ENCODE measurements at places on chromosomes 4 and X.
A peak's percentile ranks its signal among the peaks of the same experiment; 100 is the strongest.

DNA sequence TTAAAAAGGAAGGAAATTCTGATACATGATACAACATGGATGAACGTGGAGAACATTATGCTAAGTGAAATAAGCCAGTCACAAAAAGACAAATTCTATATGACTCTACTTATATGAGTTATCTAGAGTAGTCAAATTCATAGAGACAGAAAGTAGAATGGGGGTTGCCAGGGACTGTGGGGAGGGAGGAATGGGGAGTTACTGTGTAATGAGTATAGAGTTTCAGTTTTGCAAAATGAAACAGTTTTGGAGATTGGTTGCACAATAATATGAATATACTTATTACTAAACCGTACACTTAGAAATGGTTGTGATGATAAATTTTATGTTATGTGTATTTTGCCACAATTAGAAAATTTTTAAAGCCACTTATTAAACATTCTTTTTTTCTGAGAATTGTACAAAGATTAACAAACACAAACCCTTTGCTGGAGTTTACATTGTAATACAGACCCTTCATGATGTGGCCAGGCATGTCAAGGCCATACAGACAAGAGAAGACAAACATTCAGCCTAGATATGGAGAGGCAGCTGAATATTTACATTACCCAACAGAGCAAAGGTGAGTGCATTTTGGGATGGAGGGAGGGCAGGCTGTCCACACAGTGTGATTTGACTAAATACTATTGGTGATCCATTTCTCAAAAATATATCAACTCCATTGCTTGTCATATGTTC, 21.2 kb upstream of the GPC3 start:
- DNase-seq: peak; percentile 89

DNA sequence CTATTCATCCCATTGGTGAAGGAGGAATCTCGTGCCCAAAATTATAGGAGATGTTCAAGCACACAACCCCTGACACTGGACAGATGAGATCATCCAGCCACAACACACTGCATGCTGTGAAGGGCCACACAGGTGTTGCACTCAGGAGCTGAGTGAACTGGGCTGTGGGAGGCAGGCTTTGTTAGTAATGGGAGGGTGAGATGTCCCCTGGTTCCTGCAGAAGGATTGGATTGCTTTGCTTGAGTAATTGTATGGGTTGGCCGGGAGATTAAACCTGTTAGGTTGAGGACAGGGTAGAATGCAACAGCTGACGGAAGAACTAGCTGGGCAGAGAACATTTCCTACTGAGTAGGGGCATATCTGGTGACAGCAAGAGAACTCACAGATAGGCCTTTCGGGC, 152.2 kb downstream of the TACR3 start:
- no peak for DNase-seq

DNA sequence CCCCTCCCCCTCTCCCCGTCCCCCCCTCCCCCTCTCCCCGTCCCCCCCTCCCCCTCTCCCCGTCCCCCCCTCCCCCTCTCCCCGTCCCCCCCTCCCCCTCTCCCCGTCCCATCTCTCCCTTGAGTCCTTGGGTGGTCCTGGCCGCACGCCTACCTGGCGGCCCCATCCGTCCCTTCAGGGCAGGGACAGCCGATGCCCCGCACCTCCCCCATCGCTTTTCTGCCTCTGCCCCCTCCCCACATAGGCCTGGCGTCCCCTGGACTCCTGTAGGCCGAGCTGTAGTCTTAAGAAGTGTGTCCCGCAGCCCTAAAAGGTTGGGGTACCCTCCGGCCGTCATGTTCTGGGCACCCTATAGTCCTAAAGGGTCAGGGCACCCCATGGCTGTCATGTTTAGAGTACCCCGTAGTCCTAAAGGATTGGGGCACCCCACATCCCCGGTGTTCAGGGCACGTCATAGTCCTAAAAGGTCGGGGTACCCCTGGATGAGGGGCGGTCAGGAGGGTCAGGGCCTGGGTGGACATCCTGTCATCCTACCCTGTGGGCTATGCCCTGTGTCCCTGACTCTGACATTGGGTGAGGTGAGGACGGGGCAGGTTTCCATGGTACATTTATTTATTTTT, 10.8 kb upstream of the GTPBP6 start:
- DNase-seq: no peak

GRCh38 chrX:140524556-140524955, 19.7 kb upstream of the SOX3 start:
- DNase-seq: no peak

DNA sequence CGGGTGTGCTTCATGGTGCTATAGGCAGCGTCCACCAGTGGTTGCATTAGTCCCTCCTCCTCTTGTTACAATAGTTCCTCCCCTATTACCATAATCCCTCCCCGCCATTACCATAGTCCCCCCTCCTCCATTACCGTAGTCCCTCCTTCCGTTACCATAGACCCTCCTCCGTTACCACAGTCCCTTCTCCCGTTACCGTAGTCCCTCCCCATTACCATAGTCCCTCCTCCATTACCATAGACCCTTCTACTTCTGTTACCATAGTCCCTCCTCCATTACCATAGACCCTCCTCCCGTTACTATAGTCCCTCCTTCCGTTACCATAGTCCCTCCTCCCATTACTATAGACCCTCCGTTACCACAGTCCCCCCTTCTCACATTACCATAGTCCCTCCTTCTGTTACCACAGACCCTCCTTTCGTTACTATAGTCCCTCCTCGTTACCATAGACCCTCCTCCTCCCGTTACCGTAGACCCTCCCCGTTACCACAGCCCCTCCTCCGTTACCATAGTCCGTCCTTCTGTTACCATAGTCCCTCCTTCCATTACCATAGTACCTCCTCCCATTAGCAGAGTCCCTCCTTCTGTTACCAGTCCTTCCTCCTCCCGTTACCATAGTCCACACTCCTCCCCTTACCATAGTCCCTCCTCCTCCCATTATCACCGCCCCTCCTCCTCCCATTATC, 129.6 kb downstream of the DHRSX start:
- no peak for DNase-seq

DNA sequence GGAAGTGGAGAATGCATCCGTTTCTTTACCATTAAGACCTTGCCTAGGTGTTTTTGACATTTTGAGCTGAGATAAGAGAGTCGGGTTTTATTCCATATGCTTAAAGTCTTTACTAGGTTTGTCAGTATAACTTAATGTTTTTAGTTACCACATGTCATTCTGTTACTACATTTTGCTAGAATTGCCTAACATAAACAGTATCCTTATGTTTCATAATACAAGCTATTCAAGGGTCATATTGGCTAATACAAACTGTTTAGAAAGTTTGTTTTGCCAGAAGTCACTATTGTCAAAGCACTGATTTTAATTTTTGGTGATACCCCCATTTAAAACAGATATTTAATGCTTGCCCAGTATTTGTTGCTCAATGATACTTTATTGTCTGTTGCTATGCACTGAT, 427.7 kb upstream of the MAGEB2 start:
- no peak for DNase-seq

DNA sequence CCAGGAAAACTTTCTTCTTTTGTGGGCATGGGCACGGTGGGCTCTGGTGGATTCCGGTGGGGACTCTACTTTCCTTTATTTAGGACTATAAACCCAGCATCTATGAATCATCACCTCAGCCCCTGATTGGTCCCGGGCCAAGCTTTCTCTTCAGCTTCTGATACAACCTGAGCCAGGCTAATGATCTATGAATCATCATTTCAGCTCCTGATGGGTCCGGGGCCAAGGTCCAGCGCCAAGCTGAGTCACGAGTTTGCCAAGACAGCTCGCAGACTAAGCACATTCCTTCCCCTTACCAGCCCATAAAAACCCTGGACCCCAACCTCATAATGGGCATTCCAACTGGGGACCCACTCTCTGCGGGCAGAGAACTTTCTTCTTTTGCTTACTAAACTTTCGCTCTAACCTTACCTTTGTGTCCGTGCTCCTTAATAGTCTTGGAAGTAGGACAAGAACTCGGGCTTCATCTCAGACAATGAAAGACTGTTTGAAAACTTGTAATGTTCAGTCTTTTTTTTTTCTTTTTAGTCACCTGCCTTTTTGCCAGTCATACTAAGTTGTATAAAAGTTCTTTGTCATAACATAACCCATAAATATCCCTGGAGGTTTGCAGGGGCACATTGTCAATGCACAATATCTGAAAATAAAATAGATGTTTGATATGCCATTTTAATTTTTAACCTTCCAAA, 904.9 kb upstream of the EPHA5 start:
- DNase-seq: peak; percentile 59

GRCh38 chrX:8140986-8141744, 29.9 kb downstream of the VCX2 start:
- DNase-seq: no peak

GRCh38 chr4:99586797-99587196, 12.2 kb downstream of the MTTP start:
- no peak for DNase-seq

GRCh38 chr4:123144616-123145015, 222.2 kb upstream of the NUDT6 start:
- peak; percentile 5 for DNase-seq

- no peak for DNase-seq
Measured at GRCh38 chr4:61841714-61842113, 641.6 kb downstream of the ADGRL3 start.

DNA sequence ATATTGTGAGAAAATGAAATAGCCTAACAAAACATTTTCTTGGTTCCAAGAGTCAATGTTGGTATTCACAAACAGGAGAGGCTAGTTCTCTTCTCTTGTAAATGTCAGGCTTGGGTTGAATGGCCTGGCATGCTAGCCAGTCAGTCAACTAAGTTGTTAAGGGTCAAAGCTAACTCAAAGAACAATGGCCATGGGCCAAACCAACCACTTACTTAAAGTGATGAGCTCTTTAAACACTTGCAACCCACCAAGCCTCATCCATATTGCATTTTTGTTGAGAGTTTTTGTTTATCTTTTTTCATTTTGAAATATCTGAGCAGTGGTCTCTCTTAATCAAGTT, 394.5 kb downstream of the RAB28 start:
- DNase-seq: no peak

- DNase-seq: no peak
Measured at GRCh38 chrX:154775419-154776349, 13.0 kb downstream of the DKC1 start.

DNA sequence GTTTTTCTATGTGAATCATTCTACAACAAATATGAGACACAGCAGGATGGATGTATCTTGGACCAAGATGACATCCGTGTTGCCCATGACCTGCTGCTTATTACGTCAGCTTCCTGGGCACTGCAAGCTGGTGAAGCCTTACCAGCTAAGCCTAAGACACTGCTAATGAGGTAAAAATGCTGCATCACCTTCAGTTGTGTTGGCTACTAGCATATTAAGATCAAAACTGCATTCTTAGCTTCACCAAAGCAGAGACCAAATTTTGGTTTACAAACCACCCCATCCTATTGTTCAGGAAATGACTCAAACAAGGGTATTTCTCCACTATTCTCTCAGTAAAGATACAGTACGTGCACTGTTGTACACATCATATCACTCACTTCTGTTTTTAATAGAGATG, 50.3 kb downstream of the MAML3 start:
- no peak for DNase-seq

DNA sequence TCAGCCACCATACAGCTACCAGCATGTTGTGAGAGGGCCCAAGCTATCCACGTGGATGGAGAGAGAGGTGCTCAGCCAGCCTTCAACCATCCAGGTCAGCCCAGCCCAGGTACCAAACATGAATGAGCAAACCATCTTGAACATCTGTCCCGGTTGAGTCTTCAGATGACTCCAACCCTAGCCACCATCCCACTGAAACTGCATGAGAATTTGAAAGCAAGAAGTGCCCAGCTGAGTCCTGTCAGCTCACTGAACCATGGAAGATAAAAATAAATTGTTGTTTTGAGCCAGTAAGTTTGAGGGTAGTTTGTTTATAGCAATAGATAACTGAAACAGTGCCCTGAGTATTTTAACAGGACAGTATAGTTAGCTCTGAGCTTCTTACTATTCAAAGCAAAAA, 7.3 kb upstream of the SEL1L3 start:
- DNase-seq: no peak

GRCh38 chr4:104752337-104752736, 257.6 kb upstream of the CXXC4 start:
- DNase-seq: no peak

GRCh38 chr4:123236606-123237005, 160.0 kb upstream of the SPRY1 start:
- DNase-seq: no peak

- DNase-seq: no peak
Measured at GRCh38 chr4:124632439-124632838, 80.1 kb downstream of the ANKRD50 start.

- no peak for DNase-seq
Measured at GRCh38 chr4:24477919-24478318, 106.4 kb downstream of the DHX15 start.

DNA sequence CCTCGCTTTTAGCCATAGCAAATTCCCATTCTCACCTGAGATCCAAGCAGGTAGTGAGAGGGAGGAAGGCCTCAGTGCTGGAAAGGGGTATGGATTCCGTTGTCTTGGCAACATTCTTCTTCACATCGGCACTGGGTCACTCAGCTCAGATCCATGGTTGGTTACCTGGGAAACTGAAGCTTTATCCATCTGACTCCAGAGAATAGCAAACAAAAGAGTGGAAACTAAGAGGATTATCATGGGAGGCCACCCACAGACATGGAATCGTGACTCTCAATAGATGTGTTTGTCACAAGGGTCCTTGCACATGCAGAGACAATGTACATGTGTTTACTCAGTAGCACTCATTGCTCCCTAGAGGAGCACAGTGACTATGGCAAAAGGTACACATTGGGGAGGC, 81.0 kb downstream of the MAGED4 start:
- no peak for DNase-seq

DNA sequence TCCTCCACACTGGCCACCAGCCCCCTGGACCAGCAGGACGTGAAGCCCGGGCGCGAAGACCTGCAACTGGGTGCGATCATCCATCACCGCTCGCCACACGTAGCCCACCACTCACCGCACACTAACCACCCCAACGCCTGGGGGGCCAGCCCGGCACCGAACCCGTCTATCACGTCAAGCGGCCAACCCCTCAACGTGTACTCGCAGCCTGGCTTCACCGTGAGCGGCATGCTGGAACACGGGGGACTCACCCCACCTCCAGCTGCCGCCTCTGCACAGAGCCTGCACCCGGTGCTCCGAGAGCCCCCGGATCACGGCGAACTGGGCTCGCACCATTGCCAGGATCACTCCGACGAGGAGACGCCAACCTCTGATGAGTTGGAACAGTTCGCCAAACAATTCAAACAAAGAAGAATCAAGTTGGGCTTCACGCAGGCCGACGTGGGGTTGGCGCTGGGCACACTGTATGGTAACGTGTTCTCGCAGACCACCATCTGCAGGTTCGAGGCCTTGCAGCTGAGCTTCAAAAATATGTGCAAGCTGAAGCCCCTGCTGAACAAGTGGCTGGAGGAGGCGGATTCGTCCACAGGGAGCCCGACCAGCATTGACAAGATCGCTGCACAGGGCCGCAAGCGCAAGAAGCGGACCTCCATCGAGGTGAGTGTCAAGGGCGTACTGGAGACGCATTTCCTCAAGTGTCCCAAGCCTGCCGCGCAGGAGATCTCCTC, 600 bp downstream of the POU3F4 start:
- no peak for DNase-seq

- peak; percentile 48 for DNase-seq
Measured at GRCh38 chr4:184434021-184434420, 40.3 kb downstream of the IRF2 start.

- no peak for DNase-seq
Measured at GRCh38 chr4:48974979-48975640, 11.0 kb upstream of the CWH43 start.

- no peak for DNase-seq
Measured at GRCh38 chr4:151933122-151933827, 172.5 kb upstream of the GATB start.

All from HepG2 (cell line).